ENCODE measurements at places on chromosomes 12 and 14.
A peak's percentile ranks its signal among the peaks of the same experiment; 100 is the strongest.

DNA sequence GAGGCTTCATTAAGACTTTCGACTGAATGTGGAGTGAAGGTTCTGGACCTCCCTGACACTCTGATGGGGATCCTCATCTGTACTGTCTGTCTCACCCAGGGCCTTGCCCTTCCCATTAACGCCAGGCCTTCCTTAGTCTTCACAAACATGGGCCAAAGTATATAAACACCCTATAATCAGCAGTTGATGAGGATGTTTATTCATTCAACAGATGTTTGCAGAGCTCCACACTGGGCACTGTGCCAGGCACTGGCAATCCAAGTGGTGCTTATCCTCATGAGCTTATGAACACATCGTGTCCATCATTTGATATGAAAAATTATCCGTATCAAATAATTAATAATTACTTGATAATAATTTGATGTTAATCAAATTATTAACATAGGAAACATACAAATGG is 454.4 kb downstream of the FUT8 start:
- no peak for DNase-seq

- no peak for DNase-seq
These were observed 64.2 kb downstream of the ELK3 start for GRCh38 chr12:96258104-96258961.

GRCh38 chr14:37658156-37658555 is 62.7 kb downstream of the TTC6 start:
- DNase-seq = no peak

DNA sequence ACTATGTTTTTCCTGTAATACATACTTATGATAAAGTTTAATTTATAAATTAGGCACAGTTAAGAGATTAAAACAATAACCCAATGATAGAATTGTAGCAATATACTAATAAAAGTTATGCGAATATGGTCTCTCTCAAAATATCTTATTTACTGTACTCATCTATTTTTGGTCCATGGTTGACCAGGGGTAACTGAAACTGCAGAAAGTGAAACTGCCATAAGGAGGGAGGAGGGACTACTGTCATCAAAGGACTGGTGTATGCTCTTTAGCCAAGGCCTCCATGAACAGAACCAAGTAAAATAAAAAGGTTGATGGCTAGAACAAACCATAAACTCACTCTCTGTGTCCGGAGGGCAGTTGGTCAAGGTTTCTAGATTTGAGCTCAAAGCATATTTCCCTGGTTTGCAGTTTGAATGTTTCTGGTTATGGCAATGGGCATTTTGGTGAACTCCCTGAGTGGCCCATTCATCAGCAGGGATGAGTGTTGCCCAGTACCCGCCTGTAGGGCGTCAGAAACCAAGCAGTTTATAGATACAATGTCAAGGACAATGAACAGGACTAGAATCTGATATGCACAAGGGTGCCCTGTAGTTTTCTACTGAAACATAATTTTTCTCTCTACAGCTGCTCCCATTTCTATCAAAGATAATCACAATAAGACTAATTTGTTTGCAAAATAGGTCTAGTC is 19.8 kb downstream of the LEMD3 start:
- DNase-seq = no peak

- no peak for DNase-seq
These were observed 27.1 kb upstream of the GPHB5 start for GRCh38 chr14:63345826-63346225.

DNA sequence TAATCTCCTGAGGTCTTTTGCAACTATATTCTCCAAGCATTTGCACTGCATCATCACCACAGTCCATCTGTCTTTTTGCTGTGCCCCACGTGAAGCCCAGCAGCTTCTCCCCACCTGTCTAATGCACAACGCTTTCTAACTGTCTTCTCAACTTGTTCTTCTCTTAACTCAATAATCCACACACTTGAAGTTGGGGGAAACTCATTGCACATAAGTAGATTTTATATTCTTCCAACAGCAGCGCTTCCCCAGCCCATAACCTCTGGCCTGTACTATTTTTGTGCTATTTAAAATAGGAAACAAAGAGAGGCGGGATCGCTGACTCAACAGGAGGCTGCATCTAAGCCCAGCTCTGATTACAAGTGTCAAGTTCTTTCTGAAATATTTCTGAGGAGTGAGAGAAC is 226.7 kb downstream of the GXYLT1 start:
- no peak for DNase-seq

GRCh38 chr14:30584058-30584630 is 25.2 kb downstream of the G2E3 start:
- no peak for DNase-seq

DNA sequence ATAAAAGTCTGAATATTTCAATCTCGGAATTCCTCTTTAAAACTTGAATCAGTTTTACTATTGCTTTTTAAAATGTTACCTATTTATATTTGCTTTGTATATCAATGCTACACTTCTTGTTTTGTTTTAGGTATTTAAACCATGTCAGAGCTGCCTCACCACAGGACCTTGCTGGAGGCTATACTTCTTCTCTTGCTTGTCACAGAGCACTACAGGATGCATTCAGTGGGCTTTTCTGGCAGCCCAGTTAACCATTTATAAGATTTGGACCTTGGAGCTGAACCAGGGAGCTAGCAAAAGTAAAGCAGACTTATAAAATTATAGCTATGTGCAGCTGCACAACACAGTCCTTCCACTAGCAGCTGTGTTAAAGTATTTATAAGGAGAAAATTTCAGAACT is 12.8 kb downstream of the TRMT5 start:
- DNase-seq = no peak

DNA sequence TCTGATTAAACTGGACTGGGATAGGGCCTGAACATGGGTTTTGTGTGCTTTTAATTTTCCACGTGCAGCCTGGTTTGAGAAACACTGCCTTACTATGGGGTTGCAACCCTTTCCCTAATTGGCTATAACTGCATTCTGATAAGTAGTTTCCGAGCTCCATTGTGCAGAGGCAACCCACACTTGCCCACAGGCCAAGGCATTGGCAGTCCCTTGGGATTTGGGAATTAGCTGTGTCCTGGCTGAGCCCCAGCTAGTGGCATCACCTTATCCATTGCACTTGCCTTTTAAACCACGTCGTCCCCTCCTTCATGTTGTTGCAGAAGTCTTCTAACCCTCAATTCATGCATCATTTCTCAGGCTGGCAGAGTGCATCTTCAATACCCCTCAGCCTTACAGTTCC is 10.2 kb downstream of the VCPKMT start:
- no peak for DNase-seq

DNA sequence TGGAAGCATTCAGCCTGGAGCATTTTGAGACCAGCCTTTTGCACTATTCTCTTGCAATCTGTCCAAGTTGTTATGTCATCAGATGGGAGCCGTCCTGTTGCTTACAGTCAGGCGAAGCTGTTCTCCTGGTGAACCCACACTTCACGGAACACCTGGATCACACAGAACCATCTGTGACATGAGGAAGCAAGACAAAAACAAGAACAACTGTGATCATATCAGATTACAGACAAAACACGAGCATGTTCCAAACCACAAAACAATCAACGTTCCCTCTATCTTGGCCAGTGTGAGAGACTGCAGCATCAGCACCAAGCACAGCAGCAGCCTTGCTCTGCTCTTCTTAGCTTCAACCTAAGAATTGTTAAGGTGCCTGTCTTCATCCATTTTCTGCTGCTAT is 180.5 kb upstream of the SFSWAP start:
- no peak for DNase-seq

DNA sequence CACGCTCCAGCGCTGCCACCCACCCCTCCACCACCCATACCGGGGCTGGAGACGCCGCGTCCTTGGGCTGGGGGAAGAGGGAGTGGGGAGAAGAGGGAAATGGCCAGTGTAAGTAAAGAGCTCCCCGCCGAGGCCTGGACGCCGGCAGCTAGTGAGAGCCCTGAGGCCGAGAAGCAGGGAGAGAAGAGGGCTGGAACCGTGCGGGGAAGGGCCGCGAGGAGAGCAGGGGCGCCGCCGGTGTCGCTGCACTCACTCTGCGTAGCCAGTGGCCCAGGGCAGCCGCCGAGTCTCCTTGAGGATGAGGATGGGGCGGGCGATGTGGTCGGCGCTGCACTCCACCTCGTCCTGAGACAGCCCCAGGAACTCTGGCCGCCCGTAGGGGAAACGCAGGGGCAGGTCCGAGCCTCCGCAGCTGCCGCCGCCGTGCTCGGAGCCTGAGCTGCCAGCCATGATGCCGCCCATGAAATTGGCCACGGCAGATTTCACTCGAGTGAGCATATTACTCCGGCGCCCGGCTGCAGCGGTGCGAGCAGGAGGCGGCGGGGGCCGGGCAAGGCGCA is 631 bp downstream of the PPM1H start:
- peak; percentile 35 for DNase-seq

- no peak for DNase-seq
These were observed 132.3 kb downstream of the C12orf75 start for GRCh38 chr12:105462831-105463230.

GRCh38 chr12:16685107-16685506 is 79.1 kb upstream of the LMO3 start:
- no peak for DNase-seq
